ENCODE measurements at places on chromosomes 13 and 19. TPM values are rescaled to one million over a fixed set of nuclear protein-coding genes. Genes with fewer than 3 reads are reported as not detected.

DNA sequence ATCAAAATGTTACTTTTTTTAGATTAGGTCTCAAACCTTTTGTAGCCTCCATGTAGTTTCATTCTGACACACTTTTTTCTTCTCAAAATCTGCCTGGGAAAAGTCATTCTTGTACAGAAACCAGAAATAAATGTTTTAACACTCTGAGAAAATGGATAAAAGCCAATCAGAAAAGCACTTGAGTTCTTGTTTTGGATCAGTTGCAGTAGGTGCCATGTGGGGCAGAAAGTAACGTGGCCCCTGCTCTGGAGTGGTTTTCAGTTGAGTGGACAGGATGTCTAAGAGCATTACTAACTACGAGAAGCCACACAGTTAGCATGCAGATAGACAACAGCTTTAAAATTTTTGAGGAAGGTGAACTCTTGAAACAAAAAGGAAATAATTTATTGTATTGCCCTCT lies 19.1 kb downstream of the GPR183 start:
- peaks cover 38% of the 10 kb centered on the region for H3K4me1 ChIP-seq
- no peak for DNase-seq
- H3K36me3 ChIP-seq, result no peaks in the 10 kb centered on the region
- no peak overlapping the region for H3K4me3 ChIP-seq
- H3K27ac ChIP-seq, result no peak overlapping the region

Gene F2RL3
- polyA plus RNA-seq, result 60.8 TPM

DNA sequence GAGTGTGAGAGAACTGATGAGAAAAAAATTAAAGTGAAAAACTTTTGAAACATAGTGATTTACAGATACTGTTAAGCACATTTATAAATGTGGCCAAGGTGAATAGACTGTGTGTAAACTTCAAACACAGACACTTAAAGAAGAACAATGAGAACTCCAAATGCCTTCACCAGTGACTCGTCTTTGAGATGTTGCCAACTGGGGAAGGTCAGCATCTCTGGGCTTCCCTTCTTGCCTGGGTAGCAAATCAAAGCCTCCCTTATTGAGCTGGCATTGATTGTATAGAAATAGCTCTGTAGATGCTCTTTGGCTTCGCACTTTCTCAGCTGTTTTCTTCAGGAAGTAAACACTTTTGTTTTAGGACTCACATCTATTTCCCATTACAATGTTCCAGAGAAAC lies 177.3 kb upstream of the SGCG start:
- no peak overlapping the region for H3K27ac ChIP-seq
- no peak for DNase-seq
- no peaks in the 10 kb centered on the region for H3K36me3 ChIP-seq

Gene TRPC4
- polyA plus RNA-seq, result 0.89 TPM

DNA sequence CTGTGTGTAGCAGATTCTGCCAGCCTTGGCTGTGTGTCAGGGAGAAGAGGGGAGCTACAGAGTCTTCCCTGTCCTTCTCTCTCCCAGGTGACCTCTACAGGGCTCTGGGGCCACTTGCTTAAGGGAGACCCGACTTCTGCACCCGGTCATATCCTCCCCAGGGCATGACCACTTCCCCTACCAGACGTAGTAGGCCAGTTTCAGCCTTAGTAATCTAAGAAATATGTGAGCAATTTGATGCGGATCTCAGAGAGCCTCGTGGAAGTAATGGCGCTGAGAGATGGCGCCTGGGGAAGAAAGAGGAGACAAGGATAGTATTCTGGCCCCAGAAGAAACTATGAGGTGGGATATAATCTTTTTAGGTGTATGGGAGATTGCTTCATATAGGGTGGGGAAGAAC lies 41.9 kb downstream of the NFIX start:
- peak overlapping the region; percentile 87 for H3K27ac ChIP-seq
- peaks cover 55% of the 10 kb centered on the region for H3K4me1 ChIP-seq
- no peak overlapping the region for H3K4me3 ChIP-seq
- no peaks in the 10 kb centered on the region for H3K36me3 ChIP-seq
- no peaks in the 10 kb centered on the region for H3K27me3 ChIP-seq

DNA sequence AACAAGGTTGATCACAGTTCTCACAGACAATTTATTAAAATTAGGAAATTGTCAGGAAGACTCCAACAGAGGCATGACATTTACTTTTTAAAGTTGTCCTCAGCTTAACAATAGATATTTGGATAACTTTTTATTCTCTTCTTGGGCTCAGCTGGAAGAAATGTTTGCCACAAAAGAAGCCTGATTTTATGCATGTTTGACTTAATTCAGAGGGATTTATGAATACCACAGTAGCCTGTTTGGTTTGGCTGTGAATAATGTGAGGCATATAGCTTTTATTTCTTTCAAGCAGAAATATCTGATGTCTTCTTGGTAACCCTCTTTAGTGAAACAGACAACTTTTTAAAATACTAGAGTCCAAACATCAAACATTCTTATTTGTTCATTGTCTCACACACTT lies 1464.5 kb upstream of the SLC10A2 start:
- H3K27ac ChIP-seq, result no peak overlapping the region
- H3K4me1 ChIP-seq, result no peaks in the 10 kb centered on the region
- no peak overlapping the region for H3K4me3 ChIP-seq
- DNase-seq, result no peak
- no peaks in the 10 kb centered on the region for H3K36me3 ChIP-seq

DNA sequence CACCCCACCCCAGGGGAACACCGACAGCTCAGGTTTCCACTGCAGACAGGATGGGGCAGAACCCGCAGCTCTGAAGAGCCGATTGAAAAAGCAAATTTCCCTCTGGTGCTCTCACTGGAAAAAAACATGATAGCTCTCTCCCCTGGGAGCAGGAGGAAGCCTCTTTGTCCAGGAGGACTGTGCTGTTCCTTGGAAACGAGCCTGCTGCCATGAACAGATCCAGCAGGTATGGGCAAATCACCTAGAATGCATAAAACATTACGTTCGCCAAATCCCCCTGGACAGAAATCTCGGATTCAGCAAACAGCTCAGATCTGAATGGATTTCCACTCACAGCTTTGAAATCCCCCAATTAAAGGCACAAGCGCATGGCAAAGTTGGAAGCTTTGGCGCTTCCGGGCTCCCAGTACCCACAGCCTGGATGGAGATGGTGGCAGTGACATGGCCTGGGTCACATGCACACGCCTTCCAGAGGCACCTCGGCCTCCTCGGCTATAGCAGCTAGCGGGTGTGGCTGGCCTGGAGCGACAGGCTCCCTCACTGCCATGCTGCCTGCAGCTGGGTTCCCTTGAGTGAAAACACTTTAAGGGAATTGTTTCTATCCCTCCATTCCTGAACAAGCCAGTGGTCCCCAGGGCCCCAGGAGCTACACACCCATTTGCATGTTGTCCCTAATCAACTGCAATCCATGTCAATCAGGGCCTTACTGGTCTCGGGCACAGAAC lies 59.1 kb downstream of the CEBPG start:
- DNase-seq, result no peak
- H3K27me3 ChIP-seq, result no peaks in the 10 kb centered on the region
- H3K36me3 ChIP-seq, result no peaks in the 10 kb centered on the region
- no peak overlapping the region for H3K27ac ChIP-seq

DNA sequence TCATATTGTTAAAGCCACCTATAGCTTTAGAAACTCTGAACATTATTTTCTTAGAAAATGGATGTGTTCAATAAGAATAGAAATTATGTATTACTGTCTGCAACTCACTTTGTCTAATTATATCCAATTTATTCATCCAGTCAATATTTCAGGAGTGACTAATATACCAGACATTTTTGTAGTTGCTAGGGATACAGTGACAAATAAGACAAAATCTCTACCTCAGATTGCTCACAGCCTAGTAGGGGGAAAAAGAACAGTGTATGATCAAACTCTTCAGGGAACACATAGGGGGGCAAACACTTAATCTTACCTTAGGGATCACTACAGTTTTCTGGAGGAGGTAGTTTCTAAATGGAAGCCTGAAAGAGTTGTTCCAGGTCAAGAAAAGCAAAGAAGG lies 8.6 kb downstream of the BRCA2 start:
- no peaks in the 10 kb centered on the region for H3K4me1 ChIP-seq
- no peaks in the 10 kb centered on the region for H3K36me3 ChIP-seq
- H3K27ac ChIP-seq, result no peak overlapping the region

DNA sequence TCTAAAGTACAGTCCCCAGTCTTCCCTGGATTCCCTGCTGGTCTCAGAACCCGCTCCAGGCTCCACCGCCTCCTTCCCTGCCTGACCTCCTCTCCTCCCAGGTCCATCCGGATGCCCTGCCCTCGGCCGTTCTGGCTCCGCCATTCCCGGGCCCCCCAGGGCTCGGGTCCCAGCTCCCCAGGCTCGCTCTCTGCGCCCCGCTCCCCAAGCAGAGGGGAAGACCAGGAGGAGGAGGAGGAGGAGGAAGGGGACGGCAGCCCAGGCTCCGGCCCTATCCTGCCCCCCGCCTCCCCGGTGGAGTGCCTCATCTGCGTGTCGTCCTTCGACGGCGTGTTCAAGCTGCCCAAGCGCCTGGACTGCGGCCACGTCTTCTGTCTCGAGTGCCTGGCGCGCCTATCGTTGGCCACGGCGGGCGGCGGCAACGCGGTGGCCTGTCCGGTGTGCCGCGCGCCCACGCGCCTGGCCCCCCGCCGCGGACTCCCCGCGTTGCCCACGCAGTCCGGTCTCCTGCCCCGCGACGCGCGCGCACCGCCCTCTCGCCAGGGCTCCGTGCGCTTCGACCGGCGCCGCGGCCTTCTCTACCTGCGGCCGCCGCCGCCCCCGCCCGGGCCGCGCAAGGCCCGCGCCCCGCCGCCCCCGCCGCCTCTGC lies 647 bp downstream of the RNF225 start:
- peak; percentile 43 for DNase-seq
- H3K27me3 ChIP-seq, result peaks cover 21% of the 10 kb centered on the region

- no peaks in the 10 kb centered on the region for H3K4me1 ChIP-seq
- H3K36me3 ChIP-seq, result no peaks in the 10 kb centered on the region
- DNase-seq, result no peak
- H3K27ac ChIP-seq, result no peak overlapping the region
- H3K4me3 ChIP-seq, result no peak overlapping the region
Measured at GRCh38 chr13:93004919-93005318, 221.7 kb upstream of the GPC6 start.

GRCh38 chr13:49323344-49323743 lies 75.6 kb downstream of the CDADC1 start:
- no peak for DNase-seq
- H3K4me1 ChIP-seq, result no peaks in the 10 kb centered on the region
- H3K36me3 ChIP-seq, result no peaks in the 10 kb centered on the region

Gene IFNL1
- polyA plus RNA-seq, result not detected

GRCh38 chr19:44728178-44728577 lies 20.3 kb upstream of the BCL3 start:
- no peak overlapping the region for H3K27ac ChIP-seq
- H3K4me3 ChIP-seq, result no peak overlapping the region
- H3K27me3 ChIP-seq, result no peaks in the 10 kb centered on the region
- DNase-seq, result no peak
- peaks cover 8% of the 10 kb centered on the region for H3K4me1 ChIP-seq

DNA sequence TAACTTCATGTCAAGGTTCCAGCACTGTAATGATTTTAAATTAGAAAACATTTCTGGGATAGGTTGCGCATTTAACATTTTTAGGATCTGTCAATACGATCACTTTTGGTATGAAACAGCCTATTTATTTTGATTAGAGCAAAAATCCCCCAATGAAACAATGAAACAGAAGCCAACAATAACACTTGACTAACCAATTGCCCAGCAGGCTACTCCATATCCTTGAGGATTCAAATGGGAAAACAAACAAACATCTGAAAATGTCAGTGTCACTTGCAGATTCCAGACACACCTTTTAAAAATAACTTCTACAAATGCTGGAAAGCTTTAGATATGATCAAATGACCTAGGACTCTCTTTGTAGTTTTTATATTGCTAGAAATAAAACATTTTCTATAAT lies 1412.5 kb upstream of the PRR20A start:
- no peaks in the 10 kb centered on the region for H3K4me1 ChIP-seq
- no peak overlapping the region for H3K27ac ChIP-seq
- no peak for DNase-seq
- no peak overlapping the region for H3K4me3 ChIP-seq

DNA sequence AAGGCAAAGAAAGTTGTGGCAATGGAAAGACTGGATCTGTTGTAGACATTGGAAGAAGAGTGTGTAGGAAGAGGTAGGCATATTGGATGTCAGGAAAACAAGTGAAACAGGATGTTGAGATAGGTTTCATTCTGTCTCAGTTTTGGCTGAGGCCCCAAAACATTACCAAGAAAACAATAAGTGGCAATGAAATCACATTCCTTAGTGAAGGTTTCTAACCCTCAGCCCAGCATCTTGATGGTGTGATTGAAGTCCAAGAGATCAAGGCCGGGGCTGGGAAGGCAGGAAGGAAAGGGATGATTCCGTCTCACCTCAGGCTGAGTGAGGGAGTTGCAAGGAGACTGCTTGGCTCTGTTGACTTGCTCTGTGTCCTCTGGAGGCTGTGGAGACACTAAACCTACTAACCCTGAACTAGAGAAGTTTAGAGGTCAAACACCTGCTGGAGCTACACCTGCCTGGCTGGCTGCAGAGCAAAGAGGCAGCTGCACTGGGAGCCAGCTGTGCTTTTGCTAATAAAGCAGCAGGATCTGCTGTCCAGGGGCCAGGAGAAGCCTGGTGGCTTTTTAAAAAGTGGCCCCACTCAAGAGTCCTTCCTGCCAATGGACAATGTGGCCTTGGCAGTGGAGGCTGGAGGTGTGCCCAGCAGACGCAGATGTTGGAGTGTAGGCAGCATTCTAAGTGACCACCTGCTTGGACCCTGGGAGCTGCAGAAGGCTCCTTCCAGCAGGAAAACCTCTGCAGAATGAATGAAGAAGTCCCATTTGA lies 53.6 kb downstream of the DGKH start:
- DNase-seq, result no peak
- no peaks in the 10 kb centered on the region for H3K27me3 ChIP-seq
- no peak overlapping the region for H3K4me3 ChIP-seq
- H3K36me3 ChIP-seq, result no peaks in the 10 kb centered on the region

- H3K4me1 ChIP-seq, result no peaks in the 10 kb centered on the region
- peak; percentile 47 for DNase-seq
- H3K27me3 ChIP-seq, result no peaks in the 10 kb centered on the region
- no peak overlapping the region for H3K4me3 ChIP-seq
- H3K36me3 ChIP-seq, result peaks cover 3% of the 10 kb centered on the region
- no peak overlapping the region for H3K27ac ChIP-seq
Measured at GRCh38 chr13:75566658-75567057, 17.1 kb downstream of the UCHL3 start.

DNA sequence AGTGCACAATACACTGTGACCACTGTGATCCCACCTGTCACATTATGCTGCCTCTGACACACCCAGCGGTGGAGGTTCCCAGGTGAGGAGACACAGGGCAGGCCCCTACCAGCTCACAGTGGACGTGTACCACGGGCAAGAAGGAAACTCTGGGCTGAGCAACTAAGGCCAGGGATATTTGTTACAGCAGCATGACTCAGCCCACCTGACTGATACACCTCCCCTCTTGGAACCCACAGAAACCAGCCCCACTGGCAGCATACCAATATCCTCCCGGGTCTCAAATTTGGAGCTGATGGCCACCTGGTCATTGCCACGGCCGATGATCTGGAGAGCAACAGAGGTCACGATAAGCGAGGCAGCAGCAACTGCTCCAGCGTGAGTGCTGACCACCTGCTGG lies 14.9 kb downstream of the KLC3 start:
- no peaks in the 10 kb centered on the region for H3K4me1 ChIP-seq
- H3K27me3 ChIP-seq, result no peaks in the 10 kb centered on the region
- H3K36me3 ChIP-seq, result peaks cover 3% of the 10 kb centered on the region
- no peak for DNase-seq
- no peak overlapping the region for H3K4me3 ChIP-seq
